T-helper 9 cell (primary cell): ENCODE measurements at places on chromosomes 3 and 15.

GRCh38 chr3:33441225-33441976, 1.2 kb upstream of the UBP1 start:
- DNase-seq: no peak

GRCh38 chr15:76664895-76665294, 240.2 kb downstream of the SCAPER start:
- no peak for DNase-seq

- DNase-seq: peak; percentile 20
These were observed at the start of gene IL17RD for GRCh38 chr3:57164657-57165573. Gene IL17RD (minus strand): TSS chr3:57165353. CDS start chr3:57165286, 67 bp downstream.

GRCh38 chr15:31004220-31004733, 12.8 kb upstream of the MTMR10 start:
- no peak for DNase-seq

- DNase-seq: no peak
These were observed 304.8 kb downstream of the EPHB1 start for GRCh38 chr3:135099734-135100355.

GRCh38 chr3:26084629-26085028, 294.7 kb downstream of the OXSM start:
- DNase-seq: no peak

DNA sequence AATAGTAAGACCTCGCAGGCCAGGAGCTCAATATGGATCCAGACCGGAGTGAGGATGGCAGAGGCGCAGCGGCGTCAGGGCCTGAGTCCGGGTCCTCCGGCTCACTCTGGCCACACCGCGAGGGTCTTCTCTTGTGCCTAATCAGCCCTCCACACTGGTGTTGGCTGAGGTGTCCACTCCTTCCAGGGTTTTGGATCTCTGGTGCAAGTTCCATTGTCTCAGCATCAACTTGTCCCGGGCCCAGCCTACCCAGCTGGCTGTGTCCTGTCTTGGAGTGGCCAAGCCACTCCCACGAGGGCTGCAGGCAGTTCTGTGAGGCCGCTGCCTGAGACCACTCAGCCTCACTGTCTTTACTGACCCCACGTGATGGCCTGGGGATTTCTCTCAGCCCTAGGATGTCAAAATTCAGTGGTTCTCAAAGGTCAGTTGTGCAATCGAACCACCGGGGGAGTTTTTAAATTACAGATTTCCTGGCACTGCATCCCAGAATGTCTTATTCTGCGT, 12.6 kb upstream of the GOLGA6L7 start:
- no peak for DNase-seq

DNA sequence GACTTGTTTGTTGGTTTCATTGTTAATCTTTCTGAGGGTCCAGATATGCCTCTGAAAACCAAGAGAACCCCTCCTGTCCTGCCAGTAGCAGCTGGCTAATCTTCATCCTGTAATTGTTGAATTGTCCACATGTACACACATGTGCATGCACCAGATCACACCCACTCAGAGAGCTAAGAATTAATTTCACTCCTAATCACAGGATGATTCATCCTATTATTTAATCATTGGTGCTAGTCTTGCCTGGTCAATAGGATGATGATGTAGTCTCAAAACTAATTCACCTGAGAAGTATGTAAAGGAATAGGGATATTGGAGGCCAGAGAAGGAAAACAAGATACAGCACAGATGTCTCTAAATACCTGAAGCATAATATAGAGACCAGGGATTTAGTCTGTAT, 7.8 kb upstream of the AHSG start:
- DNase-seq: no peak

DNA sequence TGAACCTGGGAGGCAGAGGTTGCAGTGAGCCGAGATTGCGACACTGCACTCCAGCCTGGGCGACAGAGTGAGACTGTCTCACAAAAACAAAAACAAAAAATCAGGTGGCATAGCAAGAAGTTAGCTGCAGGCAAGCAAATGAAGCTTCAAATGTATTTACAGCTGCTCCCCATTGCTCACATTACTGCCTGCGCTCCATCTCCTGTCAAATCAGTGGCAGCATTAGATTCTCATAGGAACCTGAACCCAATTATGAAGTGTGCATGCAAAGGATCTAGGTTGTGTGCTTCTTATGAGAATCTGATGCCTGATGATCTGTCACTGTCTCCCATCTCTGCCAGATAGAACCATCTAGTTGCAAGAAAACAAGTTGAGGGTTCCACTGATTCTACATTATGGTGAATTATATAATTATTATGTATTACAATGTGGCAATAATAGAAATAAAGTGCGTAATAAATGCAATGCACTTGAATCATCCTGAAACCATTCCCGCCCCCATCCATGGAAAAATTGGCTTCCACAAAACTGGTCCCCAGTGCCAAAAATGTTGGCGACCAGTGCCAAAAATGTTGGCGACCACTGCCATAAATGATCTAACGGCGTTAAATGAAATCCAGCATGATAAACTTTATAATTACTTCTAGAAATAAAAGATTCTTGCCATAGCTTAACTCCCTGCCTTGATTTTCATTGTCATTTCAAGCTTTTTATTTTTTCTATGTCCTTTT, 616.7 kb upstream of the NAALADL2 start:
- DNase-seq: no peak

- no peak for DNase-seq
These were observed 36.0 kb upstream of the EOMES start for GRCh38 chr3:27758083-27758482.

DNA sequence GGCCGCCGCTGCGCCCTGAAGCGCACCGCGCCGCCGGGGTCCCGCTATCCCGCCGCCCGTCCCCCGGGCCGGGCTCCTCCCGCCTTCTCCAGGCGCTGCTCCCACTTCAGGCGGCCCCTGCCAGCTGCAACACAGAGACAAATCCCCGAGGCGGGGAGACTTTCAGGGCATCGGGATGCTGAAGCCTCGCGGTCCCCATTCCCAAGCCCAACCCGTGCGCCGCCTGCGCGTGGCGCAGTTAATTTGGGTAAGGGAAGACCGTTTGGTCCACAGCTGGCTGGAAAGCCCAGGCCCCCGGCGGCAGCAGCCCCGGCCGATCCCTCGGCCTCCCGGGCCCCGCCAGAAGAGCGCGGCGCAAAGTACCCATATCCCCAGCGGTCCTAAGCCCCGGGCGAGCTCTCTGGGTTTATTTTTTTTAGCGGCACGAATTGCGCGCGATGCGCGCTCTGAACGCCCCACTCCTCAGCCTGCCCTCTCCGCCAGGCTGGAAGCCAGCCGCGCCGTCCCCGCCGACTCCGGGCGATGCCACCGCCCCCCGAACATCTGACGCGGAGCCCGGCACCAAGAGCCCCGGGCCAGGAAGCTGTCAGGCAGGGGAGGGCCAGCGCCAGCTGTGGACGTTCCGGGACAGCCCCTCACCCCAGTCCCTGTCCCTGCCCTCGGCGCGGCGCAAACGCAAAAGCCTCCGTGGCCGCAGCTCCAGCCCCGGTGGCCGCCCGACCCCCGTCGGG, 517 bp downstream of the FBN1 start:
- no peak for DNase-seq

- no peak for DNase-seq
These were observed 790 bp downstream of the SKOR1 start for GRCh38 chr15:67825881-67826716.

- no peak for DNase-seq
These were observed 56.7 kb downstream of the NBEAL2 start for GRCh38 chr3:47036145-47036544.

- DNase-seq: no peak
These were observed 28.2 kb downstream of the GYG1 start for GRCh38 chr3:149019580-149019979.

DNA sequence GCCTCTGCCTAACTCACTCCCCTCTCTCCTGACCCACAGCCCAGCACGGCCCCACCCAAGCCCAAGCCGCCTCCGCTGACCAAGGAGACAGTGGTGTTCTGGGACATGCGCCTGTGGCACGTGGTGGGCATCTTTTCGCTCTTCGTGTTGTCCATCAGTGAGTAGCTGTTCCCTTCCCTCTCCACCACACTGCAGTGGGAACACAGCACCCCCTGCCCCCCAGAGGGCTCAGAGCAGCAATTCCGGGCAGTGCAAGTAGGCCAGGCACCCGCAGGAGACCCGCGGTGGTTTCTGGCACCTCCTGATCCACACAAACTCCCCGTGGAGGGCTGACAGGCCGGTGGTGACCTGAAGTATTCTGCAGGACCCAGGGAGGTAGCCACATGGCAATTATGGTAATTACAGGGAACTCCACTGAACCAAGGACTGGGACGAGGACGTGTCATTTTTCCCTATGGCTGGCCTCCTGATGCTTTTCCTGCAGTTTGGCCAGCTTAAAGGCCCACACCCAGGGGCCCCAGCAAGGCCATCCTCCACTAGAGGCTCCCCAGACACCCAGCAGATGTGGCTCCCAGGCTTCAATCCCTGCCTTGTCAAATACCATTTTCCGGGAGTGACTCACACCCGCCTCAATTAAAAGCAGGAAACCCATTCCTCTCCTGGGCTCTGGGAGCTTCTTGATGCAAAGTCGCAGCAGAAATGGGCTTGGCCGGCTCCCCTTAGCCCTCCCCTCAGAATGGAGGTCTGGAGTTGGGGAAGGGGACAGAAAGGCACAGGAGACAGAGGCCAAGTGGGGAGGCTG, 4.8 kb downstream of the TMIE start:
- DNase-seq: no peak

GRCh38 chr15:101852356-101852755, 40.4 kb downstream of the OR4F15 start:
- DNase-seq: no peak

DNA sequence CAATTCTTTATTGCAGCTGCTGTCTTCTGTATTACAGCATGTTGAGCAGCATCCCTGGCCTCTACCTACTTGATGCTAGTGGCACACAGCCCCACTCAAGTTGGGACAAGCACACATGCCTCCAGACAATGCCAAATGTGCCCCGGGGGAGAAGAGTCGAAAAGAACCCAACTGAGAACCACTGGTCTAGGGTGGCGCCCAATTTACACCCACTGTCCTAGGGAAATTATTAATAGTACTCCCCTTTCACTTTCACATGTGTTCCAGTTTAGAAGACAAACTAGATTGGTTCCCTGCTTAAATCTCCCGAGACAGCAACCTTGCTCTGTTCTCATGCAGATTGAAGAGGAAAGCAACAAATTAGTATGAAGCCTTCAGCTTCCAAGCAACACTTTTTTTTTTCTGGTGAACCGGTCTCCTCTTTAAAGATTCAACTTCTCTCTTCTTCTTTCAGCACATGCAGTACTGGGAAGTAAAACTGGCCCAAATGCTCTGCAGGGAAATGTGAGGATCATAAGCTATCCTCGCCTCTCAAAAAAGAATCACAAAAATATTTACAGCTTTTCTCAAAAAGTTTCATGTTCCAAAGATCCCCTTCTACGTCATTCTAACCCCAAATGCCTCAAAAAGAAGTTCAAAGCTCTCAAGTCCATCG, 823.9 kb upstream of the CFAP20DC start:
- DNase-seq: no peak

DNA sequence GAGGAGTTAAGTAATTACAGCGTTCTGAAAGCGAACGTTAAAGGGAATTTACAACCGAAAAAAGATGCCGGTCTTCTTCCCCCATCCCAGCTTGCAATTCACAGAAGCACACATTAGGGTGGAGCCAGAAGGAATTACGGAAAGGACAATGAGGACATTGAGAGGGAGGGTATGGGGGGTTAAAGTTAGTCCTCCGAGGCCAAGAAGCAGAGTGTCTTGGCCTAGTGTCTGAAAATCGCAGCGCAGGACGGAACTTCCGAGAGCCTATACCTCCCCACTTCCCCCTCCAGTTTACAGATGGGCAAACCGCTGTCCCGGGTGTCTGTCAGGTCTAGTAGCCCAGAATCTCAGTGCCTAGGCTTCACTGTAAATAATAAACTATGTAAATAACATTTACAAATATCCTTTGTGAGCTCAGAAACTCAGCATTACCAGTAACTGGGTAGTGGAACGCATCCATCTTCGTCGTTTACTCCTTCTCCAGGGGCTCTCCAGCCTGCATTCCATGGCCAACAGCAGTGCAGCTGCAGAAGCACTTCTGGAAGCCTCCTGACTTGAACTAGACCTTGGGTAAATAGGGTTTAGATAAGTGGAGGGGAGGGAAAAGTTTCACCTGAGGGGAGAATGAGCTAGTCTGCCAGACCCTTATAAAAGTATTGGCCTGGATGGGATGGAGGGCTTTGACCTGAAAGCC, 922 bp downstream of the ADPRH start:
- DNase-seq: no peak

DNA sequence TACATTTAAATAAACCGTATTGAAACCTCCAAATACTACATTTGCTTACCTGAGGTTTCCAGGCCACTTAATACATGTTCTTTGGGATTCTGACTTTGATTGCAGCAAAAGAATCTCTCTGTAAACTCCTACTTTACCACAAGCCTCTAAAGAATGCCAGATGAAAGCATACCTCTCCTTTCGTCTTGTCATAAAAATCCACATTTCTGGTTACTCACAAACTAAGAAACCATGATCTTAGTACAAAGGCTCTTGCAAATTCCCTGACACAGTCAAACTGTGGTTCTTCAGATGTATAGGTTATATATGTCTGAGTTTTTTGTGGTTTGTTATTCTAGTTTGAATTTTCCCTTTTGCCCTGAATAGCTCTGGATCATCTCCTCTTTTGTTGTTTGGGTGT, 188.4 kb downstream of the RAP2B start:
- no peak for DNase-seq

DNA sequence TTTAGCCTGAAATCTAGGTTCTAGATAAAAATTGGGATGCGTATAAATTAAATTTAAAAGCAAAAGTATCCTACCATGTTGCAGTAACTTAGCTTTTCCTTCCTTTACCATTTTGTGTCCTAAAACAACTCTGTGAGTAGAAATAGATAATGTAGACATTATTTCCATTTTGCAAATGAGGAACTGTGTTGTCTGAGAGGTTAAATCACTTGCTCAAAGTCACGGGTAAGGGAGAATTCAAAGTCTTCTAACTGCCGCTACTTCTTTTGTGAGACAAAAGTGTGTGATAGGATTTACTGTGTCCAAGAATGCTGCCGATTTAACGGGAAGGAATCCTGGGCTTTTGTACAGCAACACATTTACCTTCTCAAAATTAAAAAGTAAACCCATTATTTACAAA, 40.7 kb downstream of the MYO1E start:
- DNase-seq: no peak

- no peak for DNase-seq
These were observed 132.7 kb downstream of the GHSR start for GRCh38 chr3:172315401-172316091.

DNA sequence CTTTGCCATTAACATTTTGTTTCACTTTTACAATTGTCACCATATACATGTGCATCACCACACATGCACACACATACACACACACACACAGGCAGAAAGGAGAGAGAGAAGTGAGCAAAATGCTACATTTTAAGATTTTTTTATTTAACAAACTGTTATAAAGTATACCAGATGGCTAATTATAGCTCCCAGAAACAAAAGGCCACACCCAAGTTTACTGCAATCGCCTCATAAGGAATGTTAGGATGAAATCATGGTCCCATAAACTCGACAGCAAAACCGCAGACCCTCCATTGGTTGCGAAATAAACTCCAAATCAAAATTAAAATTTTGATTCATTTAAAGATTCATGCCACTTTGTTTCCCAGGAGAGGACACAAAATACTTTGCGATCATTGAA, 16.1 kb upstream of the C15orf61 start:
- no peak for DNase-seq

- DNase-seq: no peak
These were observed 136.4 kb upstream of the GOLGA6L4 start for GRCh38 chr15:84099181-84099580.

GRCh38 chr3:135513106-135514059, 452.1 kb upstream of the PPP2R3A start:
- no peak for DNase-seq

GRCh38 chr3:172517859-172518466, 5.3 kb downstream of the TNFSF10 start:
- no peak for DNase-seq

GRCh38 chr15:48049736-48050135, 71.1 kb upstream of the SLC24A5 start:
- no peak for DNase-seq
